Stimulated activated CD4-positive, alpha-beta T cell treated with anti-CD3 and anti-CD28 coated beads, Interleukin-12 subunit alpha, Interleukin-12 subunit beta, amount 100 ng/mL, for 24 hours (primary cell): ENCODE measurements at places on chromosomes 16 and 17.

- no peak for DNase-seq
These were observed 11.0 kb downstream of the ABCA3 start for GRCh38 chr16:2329532-2329931.

DNA sequence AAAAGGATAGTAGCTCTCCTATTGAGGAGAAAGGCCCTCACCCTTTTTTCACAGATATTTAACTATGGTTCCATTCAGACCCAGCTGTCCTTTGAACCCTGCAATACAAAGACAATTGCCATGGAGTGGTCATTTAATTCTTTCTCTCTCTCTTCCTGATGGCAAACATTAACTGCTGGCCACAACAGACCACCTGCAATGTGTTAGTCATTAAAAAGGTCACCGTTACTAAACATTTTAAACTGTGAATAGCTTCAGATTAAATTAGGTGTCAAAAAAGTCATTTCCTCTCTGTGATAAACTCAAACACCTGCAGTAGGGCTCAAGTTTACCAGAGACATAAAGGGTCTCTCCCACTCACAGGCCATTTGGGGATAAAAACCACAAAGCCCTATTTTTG lies 697.2 kb downstream of the TOX3 start:
- no peak for DNase-seq

GRCh38 chr17:8150194-8151119 lies 1.7 kb downstream of the PER1 start:
- DNase-seq = no peak

GRCh38 chr16:65105171-65105570 lies 16.7 kb downstream of the CDH11 start:
- DNase-seq = no peak

GRCh38 chr17:67082107-67082506 lies 37.8 kb downstream of the CACNG1 start:
- no peak for DNase-seq

- no peak for DNase-seq
These were observed 81.8 kb downstream of the VAT1L start for GRCh38 chr16:77869997-77870813.
